Activated CD8-positive, alpha-beta T cell treated with anti-CD3 and anti-CD28 coated beads for 36 hours (primary cell): ENCODE measurements at places on chromosomes 1 and 21. TPM values are rescaled to one million over a fixed set of nuclear protein-coding genes. Genes with fewer than 3 reads are reported as not detected.

- DNase-seq, result no peak
These were observed 8.7 kb downstream of the RUNX3 start for GRCh38 chr1:24921412-24921811.

DNA sequence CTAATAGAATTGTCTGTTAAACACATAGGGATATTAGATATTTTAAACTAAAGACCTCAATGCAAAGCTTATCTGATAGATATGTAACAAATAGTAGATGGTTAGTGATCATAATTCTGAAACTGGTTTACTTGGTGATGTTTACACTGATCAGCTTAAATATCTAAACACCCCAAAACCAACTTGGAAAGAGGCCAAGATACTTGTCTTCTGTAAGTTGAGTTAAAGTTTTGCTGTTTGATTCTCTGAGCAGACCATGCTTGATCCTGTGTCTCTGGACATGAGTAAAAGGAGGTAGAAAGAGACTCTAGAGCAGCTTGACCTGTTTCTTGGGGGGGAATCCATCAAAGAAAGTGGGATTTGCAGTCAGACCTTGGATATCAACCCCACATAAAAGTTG is 107.5 kb downstream of the NEK7 start:
- no peak for DNase-seq

DNA sequence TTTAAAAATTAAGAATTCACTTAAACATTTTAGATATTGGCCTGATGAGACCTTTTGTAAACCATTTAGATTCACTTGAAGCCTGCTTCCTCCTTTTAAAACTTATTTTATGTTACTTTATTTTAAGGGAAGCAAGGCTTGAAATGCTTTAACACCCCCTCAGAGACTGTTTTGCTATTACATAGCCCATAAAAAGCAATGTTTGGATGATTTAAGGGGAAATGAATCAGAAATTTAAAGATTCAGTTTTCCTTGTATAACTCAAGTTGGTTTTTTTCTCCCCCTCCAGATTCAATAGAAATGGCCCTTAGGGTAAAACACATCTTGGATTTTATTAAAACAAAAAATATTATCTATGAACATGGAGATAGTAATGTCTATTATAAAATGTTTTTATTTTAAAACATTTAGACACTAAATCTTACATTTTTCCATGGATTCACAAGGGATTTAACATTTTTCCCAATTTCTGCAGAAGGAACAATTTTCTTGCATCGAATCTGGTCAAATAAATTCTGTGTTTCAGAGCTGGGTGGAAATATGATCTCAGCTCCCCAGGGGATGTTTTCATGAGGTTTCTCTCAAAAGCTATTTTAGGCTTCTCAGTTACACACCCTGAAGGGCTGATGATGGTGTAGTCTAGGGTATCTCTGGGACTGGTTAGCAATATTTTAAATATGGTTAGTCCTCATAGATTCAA is 69.3 kb upstream of the WARS2 start:
- no peak for DNase-seq

GRCh38 chr1:73980324-73981040 is 217.5 kb downstream of the LRRIQ3 start:
- DNase-seq, result no peak

- no peak for DNase-seq
These were observed 944 bp downstream of the B3GALT6 start for GRCh38 chr1:1232796-1233566.

DNA sequence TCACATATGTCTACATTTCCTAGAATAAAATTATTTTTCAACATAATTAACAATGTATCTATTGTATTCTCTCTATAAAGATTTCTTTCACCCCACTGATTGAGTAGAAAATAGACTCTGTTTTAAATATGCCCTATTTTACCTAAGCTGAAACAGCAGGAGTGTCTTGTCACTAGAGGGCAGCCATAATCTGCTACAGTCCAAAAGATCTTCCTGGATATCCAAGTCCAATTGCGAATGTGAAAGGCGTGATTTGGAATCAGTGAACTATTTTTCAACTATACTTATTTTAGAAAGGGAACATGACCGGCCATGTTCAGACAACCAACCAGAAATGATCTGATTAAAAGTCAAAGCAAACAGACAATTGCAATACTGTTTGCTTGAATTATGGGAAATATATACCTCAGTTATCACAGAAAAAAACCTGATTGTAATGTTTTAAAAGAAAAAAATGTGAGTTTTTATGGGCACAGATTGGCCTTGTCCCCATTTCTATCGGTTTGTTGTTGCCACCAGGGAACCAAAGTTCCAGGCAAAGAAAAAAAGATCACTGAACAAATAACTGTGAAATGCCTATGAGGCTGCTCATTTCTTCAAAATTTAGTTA is 1211.0 kb upstream of the ADGRL4 start:
- no peak for DNase-seq

MAP1LC3C gene
- not detected for total RNA-seq

- no peak for DNase-seq
These were observed 231.9 kb downstream of the TRABD2B start for GRCh38 chr1:47765236-47765635.

- no peak for DNase-seq
These were observed 147.7 kb downstream of the CHD1L start for GRCh38 chr1:147390185-147390542.

GRCh38 chr1:212982430-212983152 is 32.2 kb downstream of the VASH2 start:
- no peak for DNase-seq

DNA sequence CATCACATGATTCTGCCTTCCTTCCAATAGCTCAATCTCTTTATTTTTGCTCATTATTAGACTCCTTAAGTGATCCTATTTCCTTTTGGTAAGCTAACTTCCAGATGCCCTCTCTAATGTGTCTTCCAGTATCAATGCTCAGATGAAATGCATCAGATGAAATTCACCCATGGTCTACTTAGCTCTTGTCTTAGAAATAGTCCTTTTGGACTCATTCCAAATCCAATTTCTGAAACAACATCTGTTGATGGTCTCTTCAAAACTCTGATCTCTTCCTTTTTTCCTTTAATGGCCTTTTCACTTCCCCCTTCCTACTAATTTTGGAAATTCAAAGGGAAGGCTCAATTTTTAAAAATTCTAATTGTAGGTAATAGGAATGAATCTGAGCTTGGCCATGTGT is 81.1 kb upstream of the GREM2 start:
- DNase-seq, result no peak

RNF223 gene
- total RNA-seq, result not detected

DNA sequence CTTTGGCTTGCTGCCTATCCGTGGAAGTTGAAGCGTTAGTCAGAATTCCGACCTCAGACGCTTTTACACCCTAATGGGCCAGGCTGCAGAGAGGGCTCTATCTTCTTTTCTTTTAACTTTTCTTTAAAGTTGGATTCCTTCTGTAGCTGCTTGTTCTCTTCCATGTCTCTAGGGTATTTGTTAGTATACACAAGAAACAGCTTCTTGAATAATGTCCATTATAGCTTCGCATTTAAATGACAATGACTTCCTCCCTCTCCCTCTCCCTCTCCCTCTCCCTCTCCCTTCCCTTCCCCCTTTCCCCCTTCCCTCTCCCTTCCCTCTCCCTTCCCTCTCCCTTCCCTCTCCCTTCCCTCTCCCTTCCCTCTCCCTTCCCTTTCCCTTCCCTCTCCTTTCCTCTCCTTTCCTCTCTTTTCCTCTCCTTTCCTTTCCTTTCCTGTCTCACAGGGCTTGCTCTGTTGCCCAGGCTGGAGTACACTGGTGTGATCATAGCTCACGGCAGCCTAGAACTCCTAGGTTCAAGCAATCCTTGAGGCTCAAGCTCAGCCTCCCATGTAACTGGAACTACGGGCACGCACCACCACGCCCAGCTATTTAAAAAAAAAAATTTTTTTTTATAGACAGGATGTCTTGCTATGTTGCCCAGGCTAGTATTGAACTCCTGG is 33.0 kb downstream of the RIPPLY3 start:
- DNase-seq, result no peak

OR2T11 gene
- not detected for total RNA-seq

DNA sequence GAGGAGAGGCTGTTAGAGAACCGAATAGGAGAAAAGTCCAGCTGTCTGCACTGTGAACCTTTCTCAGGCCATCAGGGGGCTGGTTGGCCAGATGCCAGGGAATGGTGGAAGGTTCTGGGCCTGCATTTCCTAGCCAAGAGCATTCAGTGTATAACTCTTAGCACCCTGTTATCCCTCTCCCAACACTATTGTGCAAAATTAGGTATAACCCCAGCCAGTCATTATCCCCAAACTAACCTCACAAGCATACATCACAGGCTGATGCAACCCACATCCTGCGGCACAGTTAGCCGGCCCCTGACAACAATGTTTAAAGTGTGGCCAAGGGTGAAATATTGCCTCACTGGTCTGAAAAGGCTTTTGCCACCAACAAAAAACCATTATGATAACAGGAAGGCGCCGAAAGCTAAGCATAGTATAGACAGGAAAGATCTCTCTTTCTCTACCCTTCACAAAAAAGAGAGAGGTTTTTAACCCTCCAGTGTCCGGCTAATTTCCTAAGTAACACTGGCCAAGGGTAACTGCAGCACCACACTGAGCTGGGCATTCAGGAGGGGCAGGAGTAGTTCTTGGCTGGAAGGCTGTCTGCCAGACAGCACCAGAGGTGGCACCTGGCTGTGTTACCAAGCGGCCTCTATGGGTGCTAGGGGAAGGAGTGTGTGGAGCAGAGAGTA is 77.3 kb upstream of the BCAR3 start:
- peak; percentile 71 for DNase-seq

GRCh38 chr1:53725238-53725689 is 13.7 kb downstream of the GLIS1 start:
- DNase-seq, result peak; percentile 10

PCSK9 gene
- not detected for total RNA-seq

- DNase-seq, result peak; percentile 28
These were observed 19.5 kb downstream of the ERG start for GRCh38 chr21:38478782-38479181.

GRCh38 chr1:30242168-30242567 is 481.2 kb downstream of the MATN1 start:
- no peak for DNase-seq

GRCh38 chr1:89295187-89295586 is 22.5 kb upstream of the GBP5 start:
- no peak for DNase-seq

DNA sequence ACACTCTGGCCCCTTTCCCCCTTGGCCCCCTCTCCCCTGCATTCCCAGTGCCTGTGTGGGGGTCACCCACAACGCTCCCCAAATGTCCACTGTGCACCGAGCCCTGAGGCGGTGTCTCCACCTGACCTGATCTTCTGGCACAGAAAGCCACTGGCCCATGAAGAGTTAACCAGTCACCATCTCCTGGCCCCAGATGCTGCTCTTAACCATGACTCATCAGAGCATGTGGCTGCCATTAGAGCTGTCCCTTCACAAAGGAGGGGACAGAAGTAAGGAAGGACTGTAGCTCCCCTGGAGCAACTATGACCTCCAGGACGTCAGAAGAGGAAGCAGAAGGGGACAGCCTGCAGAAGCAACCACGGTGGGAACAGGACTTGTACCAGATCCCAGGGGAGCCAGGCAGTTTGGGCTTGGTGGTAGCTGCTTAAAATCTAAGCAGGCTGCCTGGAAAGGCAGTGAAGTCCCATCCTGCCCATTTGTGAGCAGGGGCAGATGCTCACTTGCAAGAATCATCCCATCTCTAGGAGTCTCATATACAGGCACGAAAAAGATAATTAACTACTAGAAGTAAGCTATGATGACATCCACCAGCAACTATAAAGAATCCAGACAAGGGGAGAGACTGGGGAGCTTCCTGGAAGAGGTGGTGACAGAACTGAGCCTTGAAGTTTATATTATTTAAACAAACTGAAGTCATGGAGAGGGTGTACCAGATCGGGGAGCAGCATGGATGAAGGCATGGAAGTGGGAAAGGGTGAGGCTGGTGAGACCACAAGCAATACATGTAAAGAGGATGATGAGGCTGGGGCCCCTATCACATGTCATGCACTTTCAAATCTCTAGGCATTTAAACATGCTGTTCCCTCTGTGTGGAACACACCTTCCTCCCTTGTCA is 1.1 kb upstream of the TTC39A start:
- peak; percentile 28 for DNase-seq

DNA sequence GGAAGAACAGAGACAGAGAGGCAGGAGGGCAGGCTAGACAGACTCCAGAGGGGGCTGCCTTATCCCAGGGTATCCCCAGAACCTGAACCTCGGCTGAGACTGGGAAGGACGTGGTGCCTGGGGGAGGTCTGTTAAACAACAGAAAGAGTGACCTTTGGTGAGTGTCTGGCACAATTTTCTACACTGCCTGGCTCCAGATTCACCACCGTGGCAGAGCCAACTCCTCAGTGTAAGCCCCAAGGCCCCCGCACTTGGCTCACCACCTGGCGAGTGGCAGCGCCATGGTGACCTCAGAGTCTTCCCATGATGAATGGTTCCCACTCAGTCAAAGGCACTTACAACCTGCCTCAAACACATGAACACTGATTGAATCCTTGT is 6.5 kb downstream of the RD3 start:
- DNase-seq, result no peak

UMODL1 gene
- not detected for total RNA-seq

DNA sequence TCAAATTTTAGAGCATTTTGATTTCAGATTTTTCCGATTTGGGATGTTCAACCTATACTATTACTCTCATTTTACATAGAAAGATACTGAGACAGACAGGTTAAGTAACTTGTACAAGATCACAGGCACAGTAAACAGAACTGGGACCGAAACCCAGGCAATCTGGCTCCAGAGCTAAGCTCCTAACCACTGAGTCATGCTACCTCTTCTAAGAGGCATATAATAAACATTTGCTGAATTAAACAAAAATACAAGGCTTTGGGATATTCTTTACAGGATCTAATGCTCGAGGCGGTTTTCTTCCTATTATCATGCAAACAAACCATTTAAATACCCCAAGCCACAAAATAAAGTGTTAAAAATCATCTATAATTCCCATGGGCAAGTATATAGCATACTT is 50.3 kb downstream of the MCOLN2 start:
- DNase-seq, result no peak

ARHGEF16 gene
- not detected for total RNA-seq

SNRPE gene
- 344 TPM for total RNA-seq

DNA sequence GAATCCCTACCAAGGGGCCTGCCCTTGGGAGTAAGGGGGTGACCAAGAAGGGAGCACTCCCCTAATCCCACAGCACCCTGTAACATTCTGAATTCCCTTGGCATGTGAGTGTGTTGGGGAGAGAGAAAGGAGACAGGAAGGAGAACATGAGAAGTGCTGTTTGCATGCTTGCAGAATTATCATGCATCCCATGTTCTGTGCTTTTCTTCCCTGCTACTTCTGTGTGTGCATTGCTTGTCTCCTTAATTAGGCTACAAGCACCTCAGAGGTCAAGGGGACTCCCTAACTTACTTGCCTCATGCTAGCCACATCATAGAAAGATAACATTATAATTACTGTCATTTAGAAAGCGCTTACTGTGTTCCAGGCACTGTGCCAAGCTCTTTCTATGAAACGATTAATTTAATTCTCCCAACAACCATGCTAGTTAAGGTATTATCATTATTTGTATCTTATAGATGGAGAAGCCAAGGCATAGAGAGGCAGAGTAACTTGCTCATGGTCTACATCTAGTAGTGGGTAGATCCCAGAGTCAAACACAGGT is 11.1 kb downstream of the NOS1AP start:
- no peak for DNase-seq

- no peak for DNase-seq
These were observed 8.3 kb downstream of the FAM229A start for GRCh38 chr1:32353886-32354570.
